ENCODE measurements at places on chromosomes 3 and 15.
A peak's percentile ranks its signal among the peaks of the same experiment; 100 is the strongest.

DNA sequence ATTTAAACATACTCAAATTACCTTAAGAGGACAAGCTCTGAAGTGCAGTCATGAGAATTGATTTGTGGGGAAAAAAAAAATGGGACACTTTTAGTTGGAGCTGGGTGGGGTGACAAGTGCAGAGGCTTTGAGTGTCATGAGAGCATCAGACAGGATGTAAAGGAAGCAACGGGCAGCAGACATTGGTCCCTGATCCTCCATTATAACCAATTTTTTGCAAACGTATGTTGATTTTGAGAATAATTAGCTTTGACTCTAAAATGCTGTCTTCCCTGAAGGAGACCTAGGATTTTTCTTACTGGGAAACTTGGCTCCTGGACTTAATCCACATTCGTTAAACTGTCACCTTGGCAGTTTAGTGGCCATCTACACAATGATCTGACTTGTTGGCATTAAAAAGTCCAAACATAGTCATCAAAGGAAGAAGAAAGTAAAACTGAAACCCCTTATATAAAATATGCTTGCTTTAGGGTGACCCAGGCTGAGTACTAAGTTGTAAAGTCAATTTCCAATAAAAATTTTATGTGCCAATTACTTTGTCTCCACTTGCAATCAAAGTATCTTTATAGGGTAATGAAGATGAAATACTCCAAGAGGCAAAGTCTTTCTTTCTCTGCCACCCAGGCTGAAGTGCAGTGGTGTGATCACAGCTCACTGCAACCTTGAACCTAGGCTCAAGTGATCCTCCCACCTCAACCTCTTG lies 45.6 kb downstream of the BCL2L10 start:
- DNase-seq: no peak

- DNase-seq: no peak
These were observed 215.6 kb upstream of the VEPH1 start for GRCh38 chr3:157718800-157719199.

GRCh38 chr3:143170676-143171075 lies 51.1 kb downstream of the CHST2 start:
- no peak for DNase-seq

GRCh38 chr15:31925541-31925940 lies 104.8 kb upstream of the CHRNA7 start:
- DNase-seq: no peak

- no peak for DNase-seq
These were observed 17.4 kb upstream of the EIF3J start for GRCh38 chr15:44519537-44519936.

DNA sequence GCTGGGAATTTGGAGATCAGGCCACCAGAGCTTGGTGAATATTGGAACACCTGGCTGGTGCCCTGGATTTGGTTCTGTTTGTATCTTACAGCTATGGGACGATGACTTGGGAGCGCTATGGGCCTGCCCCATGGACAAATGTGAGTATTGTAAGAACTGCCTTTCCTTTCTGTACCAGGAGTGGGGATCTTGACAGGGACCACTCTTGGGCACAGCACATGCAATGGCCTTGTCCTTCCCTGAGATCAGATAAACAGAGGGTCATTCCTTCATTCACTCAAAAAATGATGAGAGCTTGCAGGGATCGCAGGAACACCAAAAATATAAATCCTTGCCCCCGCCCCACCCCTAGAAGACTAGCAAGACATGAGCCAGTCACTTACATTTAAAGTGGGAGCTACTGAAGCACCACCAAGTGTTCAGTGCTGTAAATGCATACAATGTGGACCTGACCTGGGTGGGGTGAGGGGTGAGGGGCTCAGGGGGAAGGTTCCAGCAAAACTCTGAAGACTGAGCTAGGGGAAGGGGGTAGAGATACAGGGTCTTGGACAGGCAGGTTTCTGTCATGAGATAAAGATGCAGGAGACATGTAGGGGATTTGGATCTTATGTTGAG lies 2.7 kb upstream of the CRELD1 start:
- DNase-seq: no peak

GRCh38 chr3:81443457-81443782 lies 318.0 kb downstream of the GBE1 start:
- no peak for DNase-seq

- DNase-seq: peak; percentile 56
These were observed 27.3 kb downstream of the CEP19 start for GRCh38 chr3:196684548-196685407.

GRCh38 chr3:151011427-151011826 lies 38.9 kb upstream of the CLRN1 start:
- DNase-seq: no peak

- DNase-seq: no peak
These were observed 52.4 kb downstream of the CYFIP1 start for GRCh38 chr15:22927761-22928160.

GRCh38 chr3:17927036-17927435 lies 184.6 kb upstream of the TBC1D5 start:
- no peak for DNase-seq

DNA sequence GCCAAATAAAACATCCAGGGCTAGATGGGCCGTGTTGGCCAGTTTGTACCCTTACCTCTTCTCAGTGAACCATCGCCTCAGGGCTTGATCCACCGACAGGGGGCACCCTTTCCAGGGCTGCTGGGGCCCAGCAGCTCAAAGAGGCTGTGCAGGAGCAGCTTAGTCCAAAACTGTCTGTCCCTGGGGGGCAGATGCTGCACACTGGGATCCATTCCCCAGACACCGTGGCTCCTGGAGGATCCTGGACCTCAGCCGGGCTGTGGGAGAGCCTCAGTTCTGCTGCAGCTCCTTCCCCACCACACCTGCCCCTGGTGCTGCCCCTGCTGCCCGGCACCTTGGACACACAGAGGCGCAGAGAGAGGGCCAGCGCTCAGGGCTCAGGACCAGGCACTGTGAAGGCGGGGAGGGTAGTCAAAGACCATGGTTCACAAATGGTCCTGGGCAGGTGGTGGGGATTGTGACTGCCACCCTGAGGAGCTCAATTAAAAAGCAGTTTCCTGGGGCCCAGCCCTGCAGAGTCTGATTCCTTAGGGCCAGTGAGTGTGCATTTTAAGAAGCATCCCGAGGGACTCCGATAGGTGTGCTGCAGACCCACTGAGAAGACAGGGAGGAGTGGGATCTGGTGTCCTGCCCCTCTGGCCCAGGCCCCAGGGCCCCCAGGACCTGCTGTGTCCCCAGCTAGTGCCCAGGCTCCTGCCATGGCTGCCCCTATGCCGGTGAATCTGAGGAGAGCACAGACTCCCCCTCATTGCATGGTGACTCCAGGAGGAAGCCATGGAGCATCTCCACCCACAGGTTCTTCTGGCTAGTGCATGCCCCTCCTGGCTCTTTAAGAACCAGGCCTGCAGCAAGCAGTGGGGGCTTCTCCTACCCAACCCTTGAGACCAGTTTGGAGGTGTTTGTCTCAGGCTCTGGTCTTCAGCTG lies 86.5 kb upstream of the PRR20G start:
- DNase-seq: no peak

- DNase-seq: no peak
These were observed 3.3 kb upstream of the RAB8B start for GRCh38 chr15:63186065-63186464.

DNA sequence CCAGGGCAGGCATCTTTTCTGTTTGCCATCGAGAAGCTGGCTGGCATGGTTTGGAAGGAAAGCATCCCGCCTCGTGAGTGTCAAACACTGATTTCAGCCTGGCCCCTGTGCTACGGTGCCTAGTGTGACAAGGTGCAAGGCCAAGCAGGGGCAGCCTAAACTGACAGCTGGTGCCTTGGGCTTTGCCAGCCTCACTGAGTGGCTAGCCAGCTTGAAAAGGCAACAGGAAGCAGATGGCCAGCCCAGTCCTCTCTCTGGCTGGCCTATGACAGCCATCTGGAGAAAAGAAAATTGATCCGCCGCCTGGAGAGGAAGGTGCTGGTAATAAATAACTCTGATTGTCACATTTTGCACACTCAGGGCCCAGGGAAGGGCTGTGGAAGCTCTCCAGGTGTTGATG lies 52.2 kb downstream of the C3orf85 start:
- DNase-seq: no peak

GRCh38 chr3:156630081-156630772 lies 44.2 kb upstream of the TIPARP start:
- DNase-seq: no peak

DNA sequence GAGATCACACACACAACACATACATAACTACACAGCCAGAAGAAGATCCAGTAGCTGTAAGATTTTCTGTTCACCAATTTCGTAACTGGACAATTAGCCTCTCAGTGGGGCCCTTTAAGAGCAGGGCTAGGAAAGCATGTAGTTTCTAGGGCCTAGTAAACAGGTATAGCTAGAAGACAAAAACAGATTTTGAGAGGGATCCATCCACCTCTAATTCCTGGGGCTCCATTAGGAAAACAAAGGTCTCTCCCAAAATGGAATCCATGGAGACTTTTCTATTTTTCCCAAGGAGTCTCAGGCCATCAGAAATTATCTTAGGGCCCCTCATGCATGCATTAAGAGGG lies 10.5 kb downstream of the KIF15 start:
- no peak for DNase-seq

All from left lobe of liver (tissue), 2 donors.